ENCODE measurements at places on chromosomes 13 and 19.

DNA sequence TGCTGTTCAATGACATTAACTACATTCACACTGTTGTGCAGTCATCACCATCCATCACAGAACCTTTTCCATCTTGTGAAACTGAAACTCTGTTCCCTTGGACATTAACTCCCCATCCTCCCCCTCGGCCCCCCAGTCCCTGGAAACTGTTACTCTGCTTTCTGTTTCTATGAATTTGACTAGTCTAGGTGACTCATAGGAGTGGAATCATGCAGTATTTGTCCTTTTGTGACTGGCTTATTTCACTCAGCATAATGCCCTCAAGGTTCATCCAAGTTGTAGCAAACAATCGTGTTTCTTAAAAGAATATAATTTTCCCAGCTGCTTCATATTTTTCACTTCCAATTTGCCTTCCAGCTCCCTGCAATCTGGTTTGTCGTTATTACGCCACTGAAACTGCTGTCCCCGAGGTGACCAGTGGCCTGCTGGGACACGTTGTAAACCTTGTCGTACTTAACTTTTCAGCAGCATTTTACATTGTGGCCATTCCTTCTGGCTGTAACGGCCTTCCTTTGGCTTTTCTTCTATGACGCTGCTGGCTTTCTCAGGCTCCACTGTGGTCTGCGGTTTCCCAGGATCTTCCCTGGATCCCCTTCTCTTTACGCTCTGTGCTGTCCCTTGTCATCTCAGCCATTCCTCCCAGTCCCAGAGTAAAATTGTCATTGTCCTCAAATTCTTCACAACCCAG lies 74.0 kb downstream of the DHRS12 start:
- DNase-seq = no peak

DNA sequence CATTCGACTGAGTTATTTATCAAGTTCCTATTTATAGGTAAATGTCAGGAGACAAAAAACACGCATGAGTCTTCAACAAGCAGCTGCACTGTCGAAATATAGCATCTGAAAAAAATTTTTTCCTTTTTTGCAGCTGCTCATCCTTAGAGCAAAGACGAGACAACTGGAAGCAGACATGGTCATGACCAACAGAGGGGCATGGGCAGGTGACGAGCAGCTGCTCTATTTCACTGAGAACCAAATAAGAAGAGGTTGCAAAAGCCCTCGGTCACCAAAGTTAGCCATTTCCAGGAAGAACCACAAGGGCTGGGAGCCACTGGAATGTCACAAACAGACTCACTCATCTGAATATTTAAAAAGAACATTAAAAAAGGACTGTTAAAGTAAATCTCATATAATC lies 22.2 kb downstream of the SOHLH2 start:
- DNase-seq = no peak

DNA sequence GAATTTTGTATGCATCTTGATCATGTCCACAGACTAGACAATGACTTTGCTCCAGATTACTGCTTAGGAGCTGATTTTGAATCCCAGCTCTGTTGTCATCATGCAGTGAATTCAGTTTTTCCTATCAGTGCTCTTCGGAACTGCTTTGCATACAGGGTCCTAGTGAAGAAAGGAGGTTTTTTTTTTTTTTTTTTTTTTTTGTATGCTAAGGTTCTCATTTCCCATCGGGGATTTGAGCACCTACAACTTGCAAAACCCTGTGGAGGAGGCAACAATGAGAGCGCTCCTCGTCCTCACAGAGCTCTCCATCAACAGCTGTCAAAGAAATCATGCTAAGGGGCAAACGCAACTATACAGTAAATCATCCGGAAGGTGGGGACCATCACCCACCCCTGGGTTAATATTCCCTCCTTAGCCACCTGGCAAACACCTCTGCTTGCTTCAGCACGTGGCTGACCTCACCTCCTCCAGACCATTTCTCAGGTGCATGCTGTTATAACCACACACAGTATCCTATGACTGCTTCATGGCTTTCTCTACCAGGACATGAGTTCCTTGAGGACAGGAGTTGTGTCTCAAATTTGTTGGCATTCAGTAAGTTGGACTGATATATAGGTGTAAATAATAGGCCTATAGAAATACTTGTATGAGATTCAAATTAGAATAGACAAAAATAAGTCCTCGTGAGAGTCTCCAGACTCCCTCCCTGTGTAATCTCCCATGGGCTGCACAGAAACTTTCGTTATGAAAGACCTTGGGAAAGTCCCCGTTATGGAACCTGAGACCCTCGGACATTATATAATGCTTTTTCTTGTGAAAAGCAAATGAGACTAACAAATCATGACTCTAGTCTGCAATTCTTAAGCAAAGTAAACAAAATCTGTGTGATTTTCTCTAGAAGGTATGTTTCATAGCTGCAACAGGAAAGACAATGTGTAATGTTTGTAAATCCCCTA lies 113.8 kb downstream of the KATNAL1 start:
- no peak for DNase-seq

DNA sequence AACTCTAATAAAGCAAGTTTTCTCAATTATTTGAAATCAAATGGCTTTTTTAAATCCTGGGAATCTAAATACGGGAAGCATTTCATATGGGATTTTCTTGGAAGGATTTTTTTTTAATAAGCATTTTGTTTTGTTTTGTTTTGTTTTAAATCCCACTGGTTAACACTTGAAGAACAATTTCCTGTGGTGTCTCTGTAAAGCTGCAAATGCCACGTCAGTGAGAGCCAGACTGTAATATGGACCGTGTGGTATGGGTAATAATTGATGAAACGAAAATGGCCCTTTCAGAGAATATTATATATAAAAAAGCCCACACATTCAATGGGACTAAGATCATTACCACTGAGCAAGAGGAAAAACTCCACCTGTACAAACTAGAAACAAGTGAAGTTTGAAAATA lies 33.9 kb upstream of the MIR17HG start:
- no peak for DNase-seq

GRCh38 chr19:13668964-13669363 lies 95.4 kb upstream of the MRI1 start:
- no peak for DNase-seq

GRCh38 chr19:48737360-48737998 lies 2.9 kb downstream of the RASIP1 start:
- peak; percentile 57 for DNase-seq

GRCh38 chr19:7611541-7612279 lies 16.0 kb downstream of the CAMSAP3 start:
- DNase-seq = no peak

- no peak for DNase-seq
These were observed 5.4 kb upstream of the TMPRSS9 start for GRCh38 chr19:2354670-2355069.

DNA sequence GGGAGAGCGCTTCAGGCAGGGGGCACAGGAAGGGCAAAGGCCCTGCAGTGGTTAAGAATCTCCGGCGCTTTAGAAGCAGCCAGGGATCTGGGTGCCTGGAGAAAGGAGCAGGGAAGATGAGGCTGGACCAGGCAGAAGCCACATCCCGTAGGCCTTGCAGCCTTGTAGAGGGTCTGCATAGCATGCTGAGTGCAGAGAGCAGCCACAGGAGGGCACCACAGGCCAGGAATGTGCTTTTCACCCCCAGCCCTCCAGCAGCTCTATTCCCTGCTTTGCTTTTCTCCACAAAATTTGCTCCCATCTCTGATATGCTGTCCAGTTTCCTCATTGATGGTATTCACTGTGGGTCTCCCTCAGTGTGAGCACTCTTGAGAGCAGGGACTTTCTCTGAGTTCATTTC lies 5.7 kb downstream of the WDR62 start:
- peak; percentile 53 for DNase-seq

- DNase-seq = no peak
These were observed 193.5 kb downstream of the TEX29 start for GRCh38 chr13:111513766-111514609.

DNA sequence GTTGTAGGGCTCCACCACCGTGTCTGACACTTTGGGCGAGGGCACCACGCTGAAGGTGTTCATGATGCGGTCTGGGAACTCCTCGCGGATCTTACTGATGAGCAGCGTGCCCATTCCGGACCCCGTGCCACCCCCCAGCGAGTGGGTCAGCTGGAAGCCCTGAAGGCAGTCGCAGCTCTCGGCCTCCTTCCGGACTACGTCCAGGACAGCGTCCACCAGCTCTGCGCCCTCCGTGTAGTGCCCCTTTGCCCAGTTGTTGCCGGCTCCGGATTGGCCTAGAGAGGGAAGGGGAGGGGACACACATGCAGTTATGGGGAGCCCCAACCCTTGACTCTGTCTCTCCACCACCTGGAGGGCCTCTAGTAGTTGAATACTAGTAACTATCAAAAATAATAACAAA lies 6.2 kb downstream of the TUBB4A start:
- no peak for DNase-seq

GRCh38 chr19:7902796-7903243 lies 857 bp upstream of the MAP2K7 start:
- DNase-seq = peak; percentile 26

DNA sequence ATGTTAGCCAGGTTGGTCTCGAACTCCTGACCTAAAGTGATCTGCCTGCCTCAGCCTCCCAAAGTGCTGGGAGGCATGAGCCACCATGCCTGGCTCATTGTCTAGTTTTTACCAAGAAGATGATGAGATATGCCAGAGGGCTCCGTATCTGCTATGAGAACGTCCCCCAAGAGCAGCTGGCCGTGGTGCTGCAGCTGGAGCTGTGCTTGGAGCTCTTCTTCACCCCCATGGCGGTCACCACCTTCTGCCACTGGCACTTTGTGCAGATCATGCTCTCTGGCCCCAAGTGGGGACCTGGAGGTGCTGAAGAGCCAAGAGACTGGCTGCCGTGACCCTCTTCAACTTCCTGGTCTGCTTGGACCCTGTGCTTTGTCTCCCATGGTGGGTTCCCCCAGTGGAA lies 36.8 kb downstream of the GPR42 start:
- no peak for DNase-seq

DNA sequence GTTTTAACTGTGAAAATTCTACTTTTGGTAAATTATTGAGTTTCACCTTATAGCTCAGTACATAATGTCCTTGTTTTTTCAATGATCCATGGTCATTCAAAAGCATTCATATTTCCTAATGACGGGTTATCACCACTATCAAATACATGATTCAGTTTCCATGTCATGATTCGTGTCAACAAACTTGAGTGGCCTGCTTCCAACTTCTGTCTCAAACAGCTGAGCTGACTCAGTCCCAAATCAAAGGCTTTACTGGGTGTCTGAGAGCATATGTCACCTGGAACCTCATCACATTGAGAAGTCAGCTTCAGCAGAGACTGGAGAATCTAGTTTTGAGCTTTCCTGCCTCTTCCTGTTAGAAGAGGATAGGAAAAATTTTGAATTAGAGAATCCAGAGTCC lies 40.3 kb upstream of the SGCG start:
- no peak for DNase-seq

- peak; percentile 87 for DNase-seq
These were observed 1.0 kb upstream of the TYROBP start for GRCh38 chr19:35908973-35909683.

- peak; percentile 92 for DNase-seq
These were observed 29.3 kb upstream of the NANOS3 start for GRCh38 chr19:13847407-13848339.

DNA sequence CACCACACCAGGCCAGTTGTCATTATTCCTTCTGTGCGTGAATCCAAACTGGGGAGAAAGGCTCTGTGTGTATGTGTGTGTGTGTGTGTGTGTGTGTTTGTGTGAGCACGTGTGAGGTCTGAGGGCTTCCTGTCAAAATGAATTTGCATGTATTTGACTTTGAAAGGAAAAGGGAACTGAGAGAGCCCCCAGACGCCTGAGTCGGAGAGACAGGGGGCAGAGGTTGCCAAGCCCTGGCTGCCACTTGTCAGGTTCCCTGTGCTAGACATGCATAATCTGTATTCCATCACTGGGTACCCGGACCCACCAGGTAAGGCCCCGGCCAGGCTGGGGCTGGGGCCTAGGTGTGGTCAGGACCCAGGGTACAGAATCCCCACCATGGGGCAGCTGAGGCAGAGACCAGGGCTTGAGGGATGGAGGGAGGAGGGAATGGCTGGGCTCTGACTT lies at the start of gene CLEC17A:
TSS of gene CLEC17A (plus strand) at position 191 of the 447 bp plus-strand sequence. CDS start at position 268, 77 bp downstream.
- no peak for DNase-seq

DNA sequence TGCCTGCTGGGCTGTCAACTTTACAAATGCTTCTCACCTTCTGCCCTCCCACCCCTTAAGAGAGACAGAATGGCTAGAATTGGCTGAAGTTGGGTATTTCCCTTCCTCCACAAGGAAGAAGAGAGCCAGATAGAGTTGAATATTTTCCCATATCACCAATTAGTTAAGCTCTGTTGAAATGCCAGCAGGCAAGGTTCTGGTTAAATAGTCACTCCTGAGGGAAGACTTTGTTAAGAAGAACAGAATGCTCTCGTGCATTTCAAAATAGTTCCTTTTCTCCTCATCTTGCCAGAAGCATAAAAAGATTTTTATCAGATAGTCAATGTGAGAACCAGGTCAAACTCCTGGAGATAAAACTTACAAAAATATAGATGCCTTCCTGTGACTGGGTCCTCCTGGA lies 2857.0 kb upstream of the PCDH20 start:
- DNase-seq = no peak

- peak; percentile 23 for DNase-seq
These were observed 20.5 kb upstream of the IGFL1 start for GRCh38 chr19:46209051-46209450.

- no peak for DNase-seq
These were observed 22.0 kb downstream of the EPN1 start for GRCh38 chr19:55697069-55697440.

GRCh38 chr19:47275791-47276461 lies 1.2 kb downstream of the INAFM1 start:
- no peak for DNase-seq

GRCh38 chr13:111429064-111429558 lies 108.7 kb downstream of the TEX29 start:
- DNase-seq = peak; percentile 71

GRCh38 chr19:11251650-11252314 lies 10.5 kb downstream of the DOCK6 start:
- no peak for DNase-seq

DNA sequence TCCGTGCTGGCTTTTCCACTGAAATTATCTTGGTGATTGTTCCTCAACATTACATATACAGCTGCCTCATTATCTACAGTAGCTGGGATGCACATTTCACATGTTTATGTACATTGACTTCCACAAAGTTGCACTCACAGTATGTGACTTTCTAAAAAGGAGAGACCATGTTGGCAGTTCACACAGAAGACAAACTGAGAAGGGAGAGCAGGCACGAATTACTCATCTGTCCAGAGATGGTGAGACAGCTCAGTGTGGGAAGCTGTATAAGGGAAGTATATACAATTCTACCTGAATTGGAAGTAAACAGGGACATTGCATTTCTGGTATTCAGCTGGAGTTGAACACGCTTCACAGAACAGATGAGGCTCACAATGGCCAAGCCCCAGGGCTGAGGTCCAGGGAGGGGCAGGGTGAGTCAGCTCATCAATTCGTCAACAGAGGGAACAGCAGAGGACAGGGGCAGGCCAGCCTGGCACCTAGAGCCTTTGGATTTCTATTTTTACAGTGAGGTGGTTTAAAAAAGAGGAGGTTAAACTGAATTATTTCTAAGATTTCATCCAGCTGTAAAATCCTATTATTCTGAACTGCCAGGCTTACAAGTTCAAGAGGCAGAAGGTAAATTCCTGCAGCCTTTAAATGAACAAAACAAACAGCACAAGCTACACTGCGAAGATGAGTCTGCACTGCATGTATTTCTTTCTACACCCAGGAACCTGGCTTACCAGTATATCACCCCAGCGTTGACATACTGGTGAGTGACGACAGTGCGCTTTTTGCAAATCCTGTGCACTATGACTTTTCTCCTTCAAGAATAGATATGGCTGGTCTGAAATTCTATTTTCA lies 9.8 kb downstream of the PARP4 start:
- DNase-seq = peak; percentile 66
